ENCODE measurements at places on chromosomes 2 and 18. TPM values are rescaled to one million over a fixed set of nuclear protein-coding genes. Genes with fewer than 3 reads are reported as not detected.
A peak's percentile ranks its signal among the peaks of the same experiment; 100 is the strongest.

Gene ALPI
- total RNA-seq = not detected

Gene ZNG1B
- total RNA-seq = 28.1 TPM

Gene UGT1A10
- total RNA-seq = not detected

Gene NEU4
- not detected for total RNA-seq

DNA sequence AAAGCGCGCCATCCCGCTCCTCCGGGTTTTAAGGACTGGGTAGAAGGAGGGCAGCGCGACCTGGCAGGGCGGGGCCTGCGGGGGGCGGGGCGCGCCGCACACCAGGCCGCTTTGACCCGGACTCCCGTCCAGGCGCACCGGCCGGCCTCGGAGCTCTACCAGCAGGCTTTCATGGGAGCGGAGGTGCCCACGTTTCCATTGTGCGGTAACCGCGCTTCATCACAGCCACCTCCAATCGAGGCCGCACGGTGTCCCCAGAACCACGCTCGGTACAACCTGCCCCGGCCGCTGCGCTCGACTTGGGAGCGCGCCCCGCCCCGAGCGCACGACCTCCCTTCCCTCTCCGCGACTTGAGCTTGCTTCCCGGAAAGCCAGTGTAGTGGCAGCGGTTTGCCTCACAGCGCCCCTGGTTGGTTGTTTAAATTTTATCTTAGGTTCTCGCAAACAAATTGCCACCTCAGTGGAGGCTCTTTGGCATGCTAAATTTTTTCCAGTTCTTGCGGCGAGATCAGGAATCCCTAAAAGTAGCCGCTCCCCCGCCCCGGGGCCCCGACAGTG lies 280 bp upstream of the CYP1B1 start:
- DNase-seq = peak; percentile 71

GRCh38 chr18:25786758-25787157 lies 303.7 kb downstream of the SS18 start:
- peak; percentile 97 for DNase-seq

- DNase-seq = peak; percentile 7
These were observed 96.5 kb downstream of the CCDC93 start for GRCh38 chr2:117917223-117917917.

- DNase-seq = no peak
These were observed 282.9 kb upstream of the REV1 start for GRCh38 chr2:99772591-99773331.

DNA sequence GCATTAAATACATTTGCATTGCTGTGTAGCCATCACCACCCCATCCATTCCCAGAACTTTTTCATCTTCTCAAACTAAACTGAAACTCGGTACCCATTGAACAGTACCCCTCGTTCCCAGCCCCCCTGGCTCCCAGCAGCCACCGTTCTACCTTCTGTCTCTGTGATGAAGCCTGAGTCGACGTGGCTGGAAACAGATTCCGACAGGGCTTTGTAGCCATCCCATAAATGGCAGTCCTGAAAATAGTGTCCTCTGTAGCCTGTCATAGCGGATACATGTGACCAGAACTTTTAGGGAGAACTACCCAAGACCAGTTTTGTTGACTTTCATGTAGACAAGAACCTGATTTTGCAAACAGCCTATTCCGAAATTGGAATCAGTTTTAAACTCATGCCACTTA lies 59.1 kb downstream of the TSHZ1 start:
- DNase-seq = no peak

DNA sequence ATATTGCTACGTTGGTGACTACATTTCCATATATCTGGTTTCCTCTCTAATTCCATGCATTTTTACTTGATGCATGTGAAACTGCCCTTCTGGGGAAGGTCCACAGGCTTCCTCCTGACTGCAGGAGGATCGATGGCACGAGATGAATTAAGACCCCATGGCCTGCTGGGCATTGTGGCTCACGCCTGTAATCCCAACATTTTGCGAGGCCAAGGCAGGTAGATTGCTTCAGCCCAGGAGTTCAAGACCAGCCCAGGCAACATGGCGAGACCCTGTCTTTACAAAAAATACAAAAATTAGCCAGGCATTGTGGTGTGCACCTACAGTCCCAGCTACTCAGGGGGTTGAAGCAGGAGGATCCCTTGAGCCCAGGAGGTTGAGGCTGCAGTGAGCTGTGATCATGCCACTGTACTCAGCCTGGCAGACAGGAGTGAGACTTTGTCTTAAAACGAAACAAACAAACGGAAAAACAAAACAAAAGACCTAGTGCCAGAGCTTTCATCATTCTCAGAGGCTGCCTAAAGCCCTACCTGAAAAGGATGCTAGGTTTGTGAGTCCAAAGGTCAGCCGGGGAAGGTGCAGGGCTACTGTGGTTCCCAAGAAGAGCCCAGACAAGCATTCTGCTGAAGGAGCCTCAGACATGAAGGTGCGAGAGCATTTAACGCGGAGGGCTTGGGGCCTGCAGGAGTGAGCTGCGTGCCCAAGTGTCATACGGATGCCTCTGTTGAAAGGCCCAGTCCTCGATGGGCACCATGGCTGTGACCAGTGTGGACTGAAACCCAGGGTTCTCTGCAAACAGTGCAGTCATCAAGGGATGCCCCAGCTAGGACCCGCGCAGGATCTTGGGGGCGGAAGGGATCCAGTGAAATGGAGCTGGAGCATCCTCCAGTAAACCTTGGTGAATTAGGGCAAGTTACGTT lies 21.6 kb downstream of the GPR55 start:
- no peak for DNase-seq

DNA sequence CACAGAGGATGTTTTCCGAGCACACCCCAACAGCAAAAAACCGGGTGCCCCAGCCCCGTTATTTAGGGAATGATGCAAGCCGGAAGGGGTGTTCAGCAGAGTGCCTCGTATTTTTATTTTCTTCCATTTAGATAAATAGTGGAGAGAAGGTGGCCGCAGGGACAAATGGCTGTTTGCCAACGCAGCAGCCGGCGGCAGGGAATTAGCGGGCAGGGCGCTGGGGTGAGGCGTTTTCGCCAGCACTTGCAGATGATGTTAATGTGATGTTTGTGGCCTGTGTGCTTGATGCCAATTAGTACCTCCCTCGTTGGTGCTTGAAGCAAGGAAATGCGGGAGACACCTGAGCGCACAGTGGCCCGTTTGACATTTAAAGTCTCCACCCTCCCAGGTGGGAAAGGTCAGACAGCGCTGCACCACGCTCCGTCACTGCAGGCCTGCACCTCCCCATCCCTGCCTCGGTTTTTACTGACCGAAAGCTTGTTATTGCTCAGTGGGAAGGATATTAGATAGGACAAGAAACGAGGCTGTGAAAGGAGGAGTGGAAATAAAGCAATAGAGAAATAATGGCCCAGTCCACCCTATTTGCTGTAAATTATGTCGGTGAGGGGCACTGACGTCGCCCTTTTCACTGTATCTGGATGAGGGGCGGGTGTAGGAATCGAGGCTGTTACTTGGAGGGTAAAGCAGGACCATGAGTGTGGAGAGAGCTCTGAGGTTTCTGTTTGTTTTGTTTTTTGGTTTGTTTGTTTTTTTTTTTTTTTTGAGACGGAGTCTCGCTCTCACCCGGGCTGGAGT lies 39.1 kb downstream of the NFATC1 start:
- DNase-seq = no peak

DNA sequence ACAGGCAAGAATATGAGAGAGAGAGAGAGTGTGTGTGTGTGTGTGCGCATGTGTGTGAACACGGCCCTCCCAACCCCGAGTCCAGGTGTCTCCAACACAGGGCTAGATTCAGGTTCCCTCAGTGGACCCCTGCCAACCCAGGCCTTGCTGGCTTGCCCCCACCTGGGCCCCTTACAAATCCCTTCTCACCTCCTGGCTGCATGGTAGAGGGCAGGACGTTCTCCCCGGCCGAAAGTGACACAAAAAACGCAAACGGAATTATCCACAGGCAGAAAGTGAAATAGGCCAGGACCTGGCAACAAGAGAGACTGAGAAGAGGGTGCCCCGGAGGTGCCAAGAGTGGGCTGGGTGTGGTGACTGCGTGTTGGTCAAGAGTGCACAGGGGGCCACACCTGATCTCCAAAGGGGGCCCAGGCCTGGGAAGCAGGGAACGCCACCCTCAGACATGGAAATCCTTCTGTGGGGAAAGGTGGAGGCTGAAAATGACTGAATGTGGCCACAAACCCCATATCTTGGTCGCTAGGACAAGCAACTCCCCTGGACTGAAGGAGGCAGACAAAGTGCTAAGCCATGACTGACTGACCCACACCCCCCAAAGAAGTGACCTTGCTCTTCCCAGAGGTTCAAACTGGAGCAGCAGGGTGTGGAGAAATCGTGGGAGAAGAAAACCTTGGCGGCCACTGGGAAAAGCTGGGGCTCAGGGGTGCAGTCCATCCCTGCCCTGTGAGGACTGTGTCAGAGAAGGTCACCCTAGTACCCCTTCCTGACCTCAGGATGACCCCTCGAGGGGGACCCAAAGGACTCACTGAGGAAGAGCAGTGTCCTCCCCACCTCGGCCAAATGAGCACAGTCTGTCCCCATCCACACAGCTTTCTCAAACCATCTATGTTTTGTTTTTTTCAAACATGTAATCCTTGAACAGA lies 5.7 kb downstream of the TEX261 start:
- no peak for DNase-seq
